ENCODE measurements at places on chromosomes 12 and 14.

DNA sequence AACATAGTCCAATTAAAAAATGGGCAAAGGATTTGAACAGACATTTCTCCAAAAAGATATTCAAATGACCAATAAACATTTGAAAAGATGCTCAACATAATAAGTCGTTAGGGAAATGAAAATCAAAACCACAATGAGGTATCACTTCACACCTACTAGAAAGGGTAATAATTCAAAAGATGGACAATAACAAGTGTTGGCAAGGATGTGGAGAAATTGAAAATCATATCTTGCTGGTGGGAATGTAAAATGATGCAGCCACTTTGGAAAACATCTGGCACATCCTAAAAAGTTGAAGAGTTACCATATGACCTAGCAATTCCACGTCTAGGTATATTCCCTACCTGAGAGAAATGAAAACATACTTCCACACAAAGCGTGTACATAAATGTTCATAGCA is 1.9 kb downstream of the COX16 start:
- no peak for DNase-seq

DNA sequence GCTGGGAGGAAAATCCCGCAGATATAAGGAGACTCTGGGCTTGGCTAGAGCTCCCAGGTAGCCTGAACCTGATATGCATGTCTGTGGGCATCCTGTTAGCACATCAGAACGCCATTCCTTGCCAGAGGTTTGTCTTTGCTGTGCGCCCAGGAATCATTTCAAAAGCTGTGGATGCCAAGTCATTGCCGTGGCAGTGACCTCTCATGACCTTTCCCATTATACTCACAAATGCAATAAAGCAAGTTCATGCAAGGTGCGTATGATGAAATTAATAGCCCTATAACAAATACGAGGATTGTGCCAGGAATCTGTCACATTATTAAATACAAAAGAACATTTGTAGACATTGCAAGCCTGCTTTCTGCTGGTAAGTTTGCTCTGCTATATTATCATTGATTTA is 229.1 kb upstream of the PELI2 start:
- DNase-seq, result no peak

GRCh38 chr12:85507456-85507855 is 227.4 kb downstream of the ALX1 start:
- no peak for DNase-seq

GRCh38 chr12:60602601-60603000 is 1006.8 kb downstream of the SLC16A7 start:
- no peak for DNase-seq

- no peak for DNase-seq
Measured at GRCh38 chr12:27018037-27018436, 3.9 kb upstream of the TM7SF3 start.

- DNase-seq, result no peak
Measured at GRCh38 chr14:23722675-23723074, 86.5 kb downstream of the DHRS2 start.

DNA sequence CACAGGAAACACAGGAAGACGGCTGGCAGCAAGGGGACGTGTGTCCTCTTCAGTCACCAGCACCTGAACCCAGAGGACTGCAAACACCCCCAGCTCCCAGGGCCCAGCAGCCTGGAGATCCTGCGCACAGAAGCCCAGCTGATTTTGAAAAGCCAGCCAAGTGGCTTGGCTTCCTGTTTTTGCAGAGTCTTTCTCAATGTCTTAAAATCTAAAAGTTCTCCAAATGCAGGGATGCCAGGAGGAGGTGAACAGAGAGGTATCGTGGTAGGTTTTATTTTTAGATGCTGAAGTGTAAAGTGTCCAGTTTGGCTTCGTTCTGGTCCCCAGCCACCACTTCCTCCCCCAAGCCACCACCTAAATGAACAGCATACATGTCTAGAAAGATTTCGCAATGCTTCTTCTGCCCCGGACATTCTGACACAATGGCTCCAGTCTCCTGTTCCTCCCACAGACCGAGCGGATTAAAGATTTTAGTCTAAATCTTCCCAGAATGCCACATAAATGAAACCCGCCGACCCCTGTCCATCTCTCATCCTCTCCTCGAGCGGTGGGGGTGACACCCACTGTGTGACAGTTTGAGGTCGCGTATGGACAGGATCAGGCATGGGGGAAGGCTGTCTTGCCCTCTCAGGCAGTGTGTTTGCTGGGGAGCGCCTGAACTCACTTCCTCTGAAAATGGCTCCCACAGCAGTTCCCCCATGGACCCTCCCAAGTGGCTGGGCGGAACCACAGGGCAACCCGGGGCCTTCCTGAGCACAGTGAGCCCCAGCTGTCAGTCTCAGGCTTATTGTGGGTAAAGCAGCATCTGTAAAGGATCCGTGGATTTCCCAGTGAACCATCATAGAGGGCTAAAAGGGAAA is 41.6 kb downstream of the ITPK1 start:
- DNase-seq, result no peak

- DNase-seq, result no peak
Measured at GRCh38 chr12:32559434-32559833, 119.7 kb upstream of the DNM1L start.

GRCh38 chr12:76471579-76471978 is 88.0 kb downstream of the OSBPL8 start:
- DNase-seq, result no peak

GRCh38 chr14:102827716-102828115 is 50.5 kb downstream of the TRAF3 start:
- no peak for DNase-seq

- no peak for DNase-seq
Measured at GRCh38 chr14:49959822-49960408, 67.0 kb downstream of the ARF6 start.

GRCh38 chr14:93035917-93036651 is 79.6 kb downstream of the ITPK1 start:
- peak; percentile 94 for DNase-seq

DNA sequence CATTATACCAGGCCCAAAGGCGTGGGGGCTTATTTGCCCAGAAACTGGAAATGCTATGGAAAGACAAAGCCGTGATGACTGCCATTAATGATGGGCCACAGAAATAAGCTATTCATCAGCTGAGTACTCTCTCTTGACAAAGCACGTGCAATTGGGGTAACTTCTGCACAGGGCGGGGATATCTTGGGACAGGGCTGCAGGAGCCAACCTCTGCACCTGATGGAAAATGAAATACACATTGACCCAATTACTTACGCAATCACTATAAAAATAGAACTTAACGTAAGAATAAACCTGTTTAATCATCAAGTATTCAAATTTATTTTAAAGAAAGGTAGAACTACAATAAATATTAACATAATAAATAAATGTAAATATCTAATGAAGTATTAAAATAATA is 180.1 kb upstream of the NTF3 start:
- no peak for DNase-seq

DNA sequence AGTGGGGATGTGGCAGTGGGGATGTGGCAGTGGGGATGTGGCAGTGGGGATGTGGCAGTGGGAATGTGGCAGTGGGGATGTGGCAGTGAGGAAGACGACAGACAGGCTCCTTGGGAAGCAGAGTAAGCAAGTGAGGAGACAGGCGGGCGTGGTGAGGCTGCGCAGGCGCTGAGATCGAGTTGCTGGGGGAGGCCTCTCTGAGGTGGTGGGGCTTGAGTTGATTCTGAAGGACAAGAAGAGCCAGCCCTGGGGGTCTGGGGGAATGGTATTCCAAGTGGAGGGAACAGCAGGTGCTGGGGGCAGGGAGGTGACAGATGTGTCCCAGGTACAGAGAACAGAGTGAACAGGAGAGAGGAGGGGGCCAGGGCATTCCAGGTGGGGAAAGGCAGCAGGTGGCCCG is 33.8 kb upstream of the TSPAN9 start:
- no peak for DNase-seq

GRCh38 chr14:56868660-56869059 is 58.4 kb upstream of the OTX2 start:
- no peak for DNase-seq

GRCh38 chr14:45041641-45042040 is 42.3 kb upstream of the PRPF39 start:
- no peak for DNase-seq

- DNase-seq, result no peak
Measured at GRCh38 chr12:64362721-64363305, 27.7 kb downstream of the C12orf56 start.
